ENCODE measurements at places on chromosomes 6 and 20.
A peak's percentile ranks its signal among the peaks of the same experiment; 100 is the strongest.

- no peak for DNase-seq
Measured at GRCh38 chr6:5248302-5249098, 12.2 kb downstream of the LYRM4 start.

DNA sequence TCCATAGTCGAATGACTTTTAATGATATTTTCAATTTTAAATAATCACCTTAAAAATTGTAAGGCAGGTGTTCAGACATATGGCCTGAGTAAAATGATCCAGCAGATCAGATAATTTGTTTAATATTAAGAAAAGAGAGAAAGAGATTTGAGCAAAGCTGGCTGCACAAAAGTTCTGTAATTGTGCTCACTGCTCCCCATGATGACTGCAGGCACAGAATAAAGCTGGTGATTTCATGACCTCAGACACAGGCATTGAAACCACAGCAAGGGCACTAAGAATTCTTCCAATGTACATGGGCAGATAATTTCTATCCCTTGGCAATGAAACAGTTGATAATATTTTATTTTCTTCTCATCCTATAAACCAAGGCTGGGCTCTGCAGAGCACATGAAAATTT, 553.1 kb downstream of the NKAIN2 start:
- no peak for DNase-seq

GRCh38 chr20:57594092-57594951, 25.9 kb downstream of the ZBP1 start:
- peak; percentile 80 for DNase-seq

- no peak for DNase-seq
Measured at GRCh38 chr6:81979329-81979728, 226.8 kb upstream of the TENT5A start.

DNA sequence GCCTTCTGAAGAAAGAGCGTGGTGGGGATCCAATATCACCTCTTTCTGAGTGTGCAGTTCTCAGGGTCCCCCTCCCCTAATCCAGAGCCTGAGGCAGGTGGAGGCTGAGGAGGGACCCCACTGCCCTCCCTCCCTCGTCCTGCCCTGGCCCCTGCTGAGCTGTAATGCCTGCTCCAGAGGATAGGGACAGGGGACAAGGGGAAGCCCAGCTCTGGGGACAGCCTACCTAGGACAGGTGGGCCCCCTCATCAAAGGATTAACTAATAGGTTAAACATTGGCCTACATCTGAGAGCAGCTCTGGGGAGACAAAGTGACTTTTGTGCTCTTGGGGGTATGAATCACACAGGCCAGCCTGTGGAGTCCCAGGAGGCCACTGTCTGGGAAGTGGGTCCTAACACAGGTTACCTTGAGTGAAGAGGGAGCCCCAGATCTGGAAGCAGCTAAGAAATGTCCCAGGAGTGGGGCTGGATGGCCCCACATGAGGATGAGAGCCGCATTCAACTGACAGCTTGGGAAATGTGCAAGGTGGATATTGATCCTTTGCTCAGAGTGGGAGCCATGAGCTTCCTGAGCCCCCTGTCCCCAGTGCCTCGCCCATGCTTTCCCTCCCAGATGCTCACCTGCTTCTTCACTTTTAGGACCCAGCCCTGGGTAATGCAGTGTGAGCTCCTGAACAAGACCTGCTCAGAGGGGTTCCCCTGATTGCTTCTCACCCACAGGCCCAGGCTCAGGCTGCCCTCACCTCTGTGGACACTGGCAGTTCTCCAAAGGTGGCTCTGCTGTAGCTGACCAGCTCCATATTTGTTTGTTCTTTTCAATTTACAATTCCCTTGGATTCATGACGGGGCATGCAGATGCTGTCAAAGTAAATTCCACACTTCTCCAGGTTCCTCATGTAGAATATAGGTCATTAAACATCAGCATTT, 17.8 kb upstream of the CST9L start:
- DNase-seq: no peak

DNA sequence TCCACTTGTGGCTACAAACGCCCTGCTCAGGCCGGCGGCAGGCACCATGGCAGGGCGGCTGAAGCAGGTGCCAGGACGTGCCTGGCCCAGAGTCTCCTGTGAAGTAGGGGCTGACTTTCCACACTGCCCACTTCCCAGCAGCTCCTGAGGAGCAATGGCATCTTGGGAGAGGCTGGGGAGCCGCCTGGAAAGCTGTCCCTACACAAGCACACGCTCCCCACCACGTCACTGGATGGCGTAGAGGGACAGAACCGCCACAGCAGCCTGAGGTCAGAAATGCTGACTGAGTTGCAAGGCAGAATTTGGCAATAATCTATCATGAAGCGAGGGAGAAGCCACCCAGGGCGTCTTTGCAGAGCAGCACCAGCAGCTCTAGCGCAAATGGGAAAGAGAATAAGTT, 86.3 kb downstream of the NINL start:
- DNase-seq: no peak

DNA sequence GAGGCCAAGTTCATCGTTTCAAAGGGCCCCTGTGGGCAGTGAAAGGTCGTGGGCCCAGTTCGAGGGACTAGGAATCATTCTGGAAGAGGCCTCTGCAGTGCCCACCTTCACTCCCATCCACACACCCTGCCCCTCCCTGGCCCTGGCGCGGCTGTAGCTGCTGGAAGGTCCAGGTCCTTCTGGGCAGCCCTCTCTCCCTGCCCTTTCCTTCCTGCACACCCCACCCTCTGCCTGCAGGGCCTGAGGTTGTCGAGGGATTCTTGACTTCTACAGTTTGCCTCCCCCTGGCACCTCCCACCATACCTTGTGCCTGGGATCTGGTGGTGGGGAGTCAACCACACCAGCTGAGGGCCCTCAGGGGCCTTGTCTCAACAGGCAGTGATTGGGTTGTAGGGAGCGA, 4.5 kb upstream of the MYT1 start:
- no peak for DNase-seq

GRCh38 chr6:14274546-14275492, 157.2 kb downstream of the CD83 start:
- no peak for DNase-seq
